Chondrocyte (in vitro differentiated cells): ENCODE measurements at places on chromosomes 5 and 9. TPM values are rescaled to one million over a fixed set of nuclear protein-coding genes. Genes with fewer than 3 reads are reported as not detected.

DNA sequence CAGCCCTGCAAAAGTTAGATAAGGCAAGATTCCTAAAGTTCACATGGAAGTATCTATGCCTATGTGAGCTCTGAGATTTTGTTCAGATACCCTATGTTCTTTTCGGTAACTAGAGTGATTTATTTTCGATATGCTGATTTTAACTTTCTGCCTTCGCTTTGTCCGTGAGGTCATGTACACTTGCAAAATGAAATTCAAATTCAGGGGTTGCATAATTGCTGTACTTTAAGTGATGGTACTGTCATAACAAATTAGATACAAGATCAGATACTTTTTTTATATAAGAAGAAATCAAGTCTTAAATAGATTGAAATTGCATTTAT is 350 bp upstream of the ECPAS start:
- peak overlapping the region; percentile 84 for H3K4me3 ChIP-seq
- no peaks in the 10 kb centered on the region for H3K27me3 ChIP-seq
- H3K36me3 ChIP-seq: no peaks in the 10 kb centered on the region
- H3K4me1 ChIP-seq: peaks cover 27% of the 10 kb centered on the region
- DNase-seq: no peak

GRCh38 chr9:124137944-124138335 is 119.8 kb upstream of the NEK6 start:
- H3K36me3 ChIP-seq: no peaks in the 10 kb centered on the region
- no peaks in the 10 kb centered on the region for H3K27me3 ChIP-seq
- H3K4me1 ChIP-seq: peaks cover 10% of the 10 kb centered on the region
- H3K27ac ChIP-seq: no peak overlapping the region

Gene TNFSF8
- not detected in 3 replicates for total RNA-seq

GRCh38 chr5:96016216-96016615 is 54.6 kb upstream of the ELL2 start:
- H3K4me1 ChIP-seq: peaks cover 15% of the 10 kb centered on the region
- no peak overlapping the region for H3K4me3 ChIP-seq
- no peaks in the 10 kb centered on the region for H3K36me3 ChIP-seq
- H3K27ac ChIP-seq: no peak overlapping the region
- no peaks in the 10 kb centered on the region for H3K27me3 ChIP-seq

- no peaks in the 10 kb centered on the region for H3K4me1 ChIP-seq
- H3K27ac ChIP-seq: no peak overlapping the region
- no peak overlapping the region for H3K4me3 ChIP-seq
Observed at GRCh38 chr9:35464141-35465025, 25.5 kb upstream of the RUSC2 start.

- no peak overlapping the region for H3K27ac ChIP-seq
- DNase-seq: no peak
- H3K36me3 ChIP-seq: peaks cover 1% of the 10 kb centered on the region
- no peaks in the 10 kb centered on the region for H3K27me3 ChIP-seq
Observed at GRCh38 chr9:33498387-33498786, 24.7 kb upstream of the NOL6 start.

GRCh38 chr5:96566833-96567587 is 95.2 kb upstream of the CAST start:
- H3K4me1 ChIP-seq: peaks cover 34% of the 10 kb centered on the region
- DNase-seq: no peak
- H3K4me3 ChIP-seq: no peak overlapping the region
- H3K27ac ChIP-seq: peak overlapping the region; percentile 22

Gene PALM2AKAP2
- total RNA-seq: 43.7 to 52.7 TPM (median 46.3 TPM) in 3 replicates

Gene CA9
- 2.9 to 3.6 TPM in 2 of 3 replicates, not detected in the other for total RNA-seq

DNA sequence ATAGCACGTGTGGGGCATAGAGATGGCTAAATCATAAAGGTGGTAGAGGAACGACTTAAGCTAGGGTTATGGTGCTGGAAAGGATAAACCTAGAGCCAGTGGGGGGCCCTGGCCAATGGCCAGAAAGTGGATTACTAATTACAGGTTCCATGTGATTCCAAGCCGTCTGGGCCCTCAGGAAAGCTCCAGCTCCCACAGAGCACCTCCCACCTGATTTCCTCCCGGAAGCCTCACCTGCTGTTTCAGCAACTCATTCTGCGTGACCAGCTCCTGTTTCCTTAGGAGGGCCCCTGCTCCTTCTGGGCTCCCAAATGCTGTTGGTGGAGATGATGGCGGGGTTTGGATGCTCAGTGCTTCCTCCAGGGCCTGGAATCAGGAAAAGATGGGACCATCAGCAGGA is 16.2 kb downstream of the GPX3 start:
- peaks cover 36% of the 10 kb centered on the region for H3K36me3 ChIP-seq
- peak; percentile 58 for DNase-seq
- H3K27ac ChIP-seq: no peak overlapping the region
- H3K4me3 ChIP-seq: no peak overlapping the region

Gene DPH7
- 25.8 to 33.9 TPM (median 27.9 TPM) in 3 replicates for total RNA-seq

DNA sequence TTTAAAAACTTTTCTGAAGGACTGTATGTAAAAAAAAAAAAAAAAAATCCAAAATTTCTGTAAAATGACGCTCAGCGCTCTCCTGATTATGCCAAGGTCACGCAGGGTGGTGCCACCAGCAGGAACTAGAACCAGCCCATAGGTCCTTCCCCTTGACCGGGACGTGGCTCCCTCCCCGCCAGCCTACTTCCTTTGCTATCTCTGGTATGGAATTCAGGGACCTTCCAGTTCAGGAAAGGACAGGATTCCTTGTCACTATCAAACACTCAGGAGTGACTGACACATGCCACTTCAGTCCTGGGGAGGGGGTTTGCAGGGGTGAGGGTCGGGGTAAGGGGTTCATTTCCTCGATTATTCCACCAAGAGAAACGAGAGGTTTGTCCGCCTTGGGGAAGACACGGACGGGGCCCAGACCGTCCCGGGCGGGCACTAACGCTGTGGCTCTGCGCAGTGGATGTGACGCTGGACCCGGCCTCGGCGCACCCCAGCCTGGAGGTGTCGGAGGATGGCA is 18.8 kb downstream of the BTNL9 start:
- H3K36me3 ChIP-seq: no peaks in the 10 kb centered on the region
- H3K27me3 ChIP-seq: peaks cover 83% of the 10 kb centered on the region
- peaks cover 4% of the 10 kb centered on the region for H3K4me1 ChIP-seq

- DNase-seq: peak; percentile 37
- H3K4me1 ChIP-seq: peaks cover 2% of the 10 kb centered on the region
- no peaks in the 10 kb centered on the region for H3K36me3 ChIP-seq
- H3K27me3 ChIP-seq: peaks cover 84% of the 10 kb centered on the region
Observed at GRCh38 chr5:135042595-135042994, 8.6 kb upstream of the PITX1 start.

Gene SMIM23
- total RNA-seq: not detected in 3 replicates

Gene PCDHB13
- 2.4 to 2.9 TPM (median 2.9 TPM) in 3 replicates for total RNA-seq

Gene TTC39B
- 27.9 to 35.1 TPM (median 30.6 TPM) in 3 replicates for total RNA-seq

- H3K4me1 ChIP-seq: no peaks in the 10 kb centered on the region
- no peak overlapping the region for H3K4me3 ChIP-seq
- no peak for DNase-seq
Observed at GRCh38 chr5:24163091-24163490, 481.7 kb downstream of the CDH10 start.

GRCh38 chr5:75236322-75237316 is at the start of gene ANKRD31:
ANKRD31 (minus strand) TSS chr5:75236878; CDS start chr5:75236686, 192 bp downstream.
- peak within 1 kb of the TSS; percentile 81 for H3K27ac ChIP-seq
- no peaks in the 10 kb centered on the region for H3K27me3 ChIP-seq
- peaks cover 17% of the 10 kb centered on the region for H3K4me1 ChIP-seq
- no peak for DNase-seq
- H3K4me3 ChIP-seq: peak within 1 kb of the TSS; percentile 85

- no peak overlapping the region for H3K27ac ChIP-seq
- peaks cover 8% of the 10 kb centered on the region for H3K4me1 ChIP-seq
- H3K27me3 ChIP-seq: no peaks in the 10 kb centered on the region
Observed at GRCh38 chr5:91140657-91141056, 242.5 kb downstream of the ARRDC3 start.

- DNase-seq: no peak
- peaks cover 6% of the 10 kb centered on the region for H3K4me1 ChIP-seq
- peaks cover 2% of the 10 kb centered on the region for H3K36me3 ChIP-seq
- no peak overlapping the region for H3K4me3 ChIP-seq
Observed at GRCh38 chr5:170353961-170354360, 35.2 kb downstream of the KCNMB1 start.

DNA sequence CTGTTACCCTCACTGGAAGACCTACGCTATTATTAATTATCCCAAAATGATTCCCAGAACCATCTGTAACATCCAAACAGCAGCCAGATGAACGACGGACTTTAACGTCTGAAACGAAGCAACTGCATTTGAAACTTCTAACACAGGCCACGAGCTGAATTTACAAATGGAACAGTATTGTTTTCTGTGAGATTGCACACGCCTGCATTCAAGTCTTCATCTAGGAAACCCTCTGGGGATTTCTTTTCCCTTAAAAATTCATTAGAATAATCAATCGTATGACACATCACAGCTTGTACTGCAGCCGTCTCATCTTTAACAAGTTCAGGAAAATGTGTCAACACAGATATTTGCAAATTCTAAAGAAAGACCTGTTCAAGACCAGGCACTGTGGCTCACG is 80.2 kb downstream of the MYO10 start:
- H3K36me3 ChIP-seq: peaks cover 1% of the 10 kb centered on the region
- no peak overlapping the region for H3K27ac ChIP-seq
- H3K4me1 ChIP-seq: peaks cover 34% of the 10 kb centered on the region
- H3K4me3 ChIP-seq: no peak overlapping the region

DNA sequence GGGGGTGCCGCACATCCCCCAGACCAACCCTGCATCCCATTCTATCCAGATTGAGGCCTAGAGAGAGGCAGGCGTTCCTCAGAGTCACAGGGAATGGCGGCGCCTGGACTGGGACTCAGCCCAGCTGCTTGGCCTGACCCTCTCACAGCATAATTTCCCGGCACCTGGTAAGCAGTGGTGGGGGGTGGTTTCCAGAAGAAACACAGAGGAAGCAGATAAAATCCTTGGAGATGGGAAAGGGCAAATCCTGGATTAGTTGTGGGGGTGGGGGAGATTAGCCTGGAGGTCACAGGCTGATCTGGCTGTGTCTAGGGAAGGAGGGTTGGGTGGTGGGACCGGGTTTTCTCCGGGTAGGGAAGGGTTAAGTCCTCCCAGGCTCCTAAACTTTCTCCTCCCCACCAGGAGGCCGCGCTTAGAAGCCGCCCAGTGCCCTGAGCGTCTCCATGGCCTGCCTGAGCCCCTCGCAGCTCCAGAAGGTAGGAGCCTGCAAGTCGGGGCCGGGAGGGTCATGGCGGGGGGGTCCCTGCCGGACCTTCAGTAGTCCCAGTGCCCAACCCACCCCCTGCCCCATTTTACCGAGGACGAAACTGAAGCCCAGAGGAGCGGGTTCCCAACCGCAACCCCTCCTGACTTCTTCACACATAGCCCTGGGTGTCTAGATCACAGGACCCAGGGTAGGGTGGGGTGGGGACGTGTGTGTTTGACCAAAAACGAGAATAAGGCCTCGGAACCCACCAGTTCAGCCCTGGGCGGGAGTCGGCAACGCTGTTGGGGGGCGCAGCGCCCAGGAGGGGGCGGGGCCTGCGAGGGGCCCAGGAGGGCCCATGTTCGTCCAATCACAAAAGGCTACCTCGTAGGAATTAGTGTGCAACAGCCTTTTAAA is 1.3 kb downstream of the PHYHD1 start:
- H3K27ac ChIP-seq: peak overlapping the region; percentile 79
- peak overlapping the region; percentile 66 for H3K4me3 ChIP-seq
- peaks cover 24% of the 10 kb centered on the region for H3K4me1 ChIP-seq
- DNase-seq: no peak

GRCh38 chr5:156971848-156972525 is 9.0 kb upstream of the TIMD4 start:
- DNase-seq: no peak
- no peaks in the 10 kb centered on the region for H3K4me1 ChIP-seq
- H3K4me3 ChIP-seq: no peak overlapping the region
- no peak overlapping the region for H3K27ac ChIP-seq
- H3K36me3 ChIP-seq: no peaks in the 10 kb centered on the region

DNA sequence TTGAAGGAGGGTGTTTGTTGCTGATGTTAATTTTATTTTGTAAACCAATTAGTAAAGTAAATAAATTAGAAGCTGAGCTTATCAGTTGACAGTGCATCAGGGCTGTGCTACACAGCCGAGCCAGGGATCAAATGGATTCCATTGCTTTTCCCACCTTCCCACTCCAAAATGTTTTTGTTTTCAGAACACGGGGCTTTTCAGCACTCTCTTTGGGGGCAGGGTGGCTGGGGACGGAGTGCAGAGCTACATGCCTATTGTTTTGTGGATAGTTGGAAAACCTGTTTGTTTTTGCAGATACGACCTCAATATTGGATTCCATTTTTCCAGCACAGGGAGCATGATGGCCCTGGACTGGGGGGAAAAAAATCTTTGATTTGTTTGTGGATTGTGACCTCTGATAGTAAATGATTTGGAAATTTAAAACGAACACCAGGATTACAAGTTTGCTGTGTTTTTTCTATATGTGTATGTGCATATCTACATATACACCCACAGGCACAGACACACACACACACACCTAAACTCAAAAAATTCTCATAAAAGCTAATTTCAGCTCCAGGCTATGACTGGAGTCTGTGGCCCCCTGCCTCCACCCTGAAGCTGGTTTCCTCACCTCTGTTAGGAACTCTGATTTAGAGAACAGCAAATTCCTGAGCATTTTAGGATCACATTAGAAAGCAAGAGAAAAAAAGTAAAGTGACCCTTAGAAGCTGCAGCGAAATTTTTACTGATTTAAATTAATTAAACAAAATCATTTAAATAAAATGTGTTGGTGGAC is 371.7 kb upstream of the IRX2 start:
- H3K27me3 ChIP-seq: no peaks in the 10 kb centered on the region
- H3K27ac ChIP-seq: no peak overlapping the region
- H3K4me1 ChIP-seq: no peaks in the 10 kb centered on the region
- H3K4me3 ChIP-seq: no peak overlapping the region
- no peaks in the 10 kb centered on the region for H3K36me3 ChIP-seq

DNA sequence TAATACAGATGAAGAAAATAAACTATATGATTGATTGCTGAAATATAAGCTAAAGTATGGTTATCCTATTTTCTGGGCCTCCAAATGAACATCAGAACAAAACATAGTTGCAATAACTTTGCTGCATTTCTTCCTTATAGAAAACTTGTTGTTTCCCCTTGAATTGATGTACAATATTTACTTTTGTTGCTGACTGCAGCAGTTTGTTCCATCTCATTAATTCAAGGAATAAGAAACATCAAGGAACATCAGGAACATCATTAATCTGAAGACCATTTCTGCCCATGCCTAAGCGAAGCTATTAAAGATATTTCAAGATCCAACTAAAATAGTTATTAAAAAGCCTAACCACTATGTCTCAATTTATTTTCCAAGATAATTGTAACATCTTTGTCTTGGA is 363.6 kb upstream of the EDIL3 start:
- H3K27me3 ChIP-seq: peaks cover 2% of the 10 kb centered on the region
- no peak overlapping the region for H3K4me3 ChIP-seq
- no peak for DNase-seq
- H3K4me1 ChIP-seq: no peaks in the 10 kb centered on the region
- no peak overlapping the region for H3K27ac ChIP-seq

DNA sequence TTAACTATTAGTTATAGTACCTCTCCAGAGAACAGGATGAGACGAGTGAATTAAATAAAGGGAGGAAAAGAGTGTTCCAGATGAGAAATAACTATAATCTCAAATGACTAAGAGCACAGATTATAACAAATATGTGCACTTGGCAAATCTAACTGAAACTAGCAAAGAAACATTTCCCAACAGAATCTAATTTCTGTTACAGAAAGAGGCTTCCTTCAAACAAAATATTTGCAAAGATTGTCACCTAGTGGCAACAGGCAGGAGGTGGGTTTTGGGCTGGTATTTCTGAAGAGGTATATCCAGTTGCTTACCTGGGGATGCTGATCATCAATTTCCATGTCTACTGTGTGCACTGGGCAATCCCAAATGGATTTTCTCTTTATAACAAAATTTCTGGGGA is 5.6 kb upstream of the SPDL1 start:
- H3K4me1 ChIP-seq: peaks cover 17% of the 10 kb centered on the region
- no peak overlapping the region for H3K27ac ChIP-seq
- H3K36me3 ChIP-seq: no peaks in the 10 kb centered on the region
- peaks cover 1% of the 10 kb centered on the region for H3K27me3 ChIP-seq
